ENCODE measurements at places on chromosomes 5 and 9. TPM values are rescaled to one million over a fixed set of nuclear protein-coding genes. Genes with fewer than 3 reads are reported as not detected.

GRCh38 chr5:145506185-145506850 lies 328.8 kb downstream of the PRELID2 start:
- DNase-seq = no peak

GRCh38 chr5:124790301-124790894 lies 44.0 kb upstream of the ZNF608 start:
- peak; percentile 54 for DNase-seq

The MGAT1 gene
- 177 TPM for total RNA-seq

The ROPN1L gene
- not detected for total RNA-seq

The EDIL3 gene
- total RNA-seq = 0.37 TPM

DNA sequence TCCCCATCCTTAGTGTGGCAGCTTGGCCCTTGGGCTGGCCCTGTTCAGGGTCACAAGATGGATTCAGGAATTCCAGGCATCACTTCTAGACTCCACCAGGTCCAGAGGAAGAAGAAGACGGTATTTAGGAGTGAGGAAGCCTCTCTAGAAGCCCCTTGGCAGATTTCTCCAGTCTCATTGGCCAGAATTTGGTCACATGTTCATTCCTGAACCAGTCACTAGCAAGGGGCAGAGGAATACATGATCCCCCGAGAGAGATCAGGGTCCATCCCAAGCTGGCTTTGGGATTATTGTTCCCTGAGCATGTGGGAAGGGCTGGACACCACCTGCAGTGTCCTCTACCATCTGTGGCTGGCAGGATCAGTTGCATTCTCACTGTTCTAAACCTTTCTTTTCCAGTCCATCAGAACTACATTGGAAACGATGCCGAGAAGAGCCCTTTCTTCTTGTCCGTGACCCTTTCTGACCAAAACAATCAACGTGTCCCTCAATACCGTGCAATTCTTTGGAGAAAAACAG lies 48.5 kb downstream of the GARNL3 start:
- DNase-seq = no peak

GRCh38 chr5:7876867-7877266 lies 7.9 kb downstream of the MTRR start:
- peak; percentile 77 for DNase-seq

GRCh38 chr5:115072266-115073064 lies 97.2 kb downstream of the TRIM36 start:
- no peak for DNase-seq

Measured in mammary epithelial cell (primary cell).